Retina (tissue), 1 donor: ENCODE measurements at places on chromosomes 2 and 18.

DNA sequence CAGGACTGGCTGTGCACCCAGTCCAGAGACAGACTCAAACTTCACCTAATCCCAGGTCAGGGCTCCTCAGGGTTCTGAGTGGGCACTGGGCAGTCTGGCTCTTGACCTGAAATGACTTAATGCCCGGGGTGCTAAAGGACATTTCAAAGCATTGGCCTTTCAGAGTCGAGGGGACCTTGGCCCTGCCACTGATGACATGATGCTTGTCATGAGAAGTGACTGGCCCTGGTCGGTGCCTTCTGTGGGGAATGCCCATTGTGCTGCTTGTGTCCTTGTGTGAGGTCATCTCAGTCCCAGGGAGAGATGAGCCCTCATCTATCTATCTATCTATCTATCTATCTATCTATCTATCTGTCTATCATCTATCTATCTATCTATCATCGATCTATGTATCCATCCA, 81.3 kb downstream of the CTAGE1 start:
- no peak for DNase-seq

GRCh38 chr18:46061387-46061786, 10.7 kb downstream of the PSTPIP2 start:
- DNase-seq, result no peak

DNA sequence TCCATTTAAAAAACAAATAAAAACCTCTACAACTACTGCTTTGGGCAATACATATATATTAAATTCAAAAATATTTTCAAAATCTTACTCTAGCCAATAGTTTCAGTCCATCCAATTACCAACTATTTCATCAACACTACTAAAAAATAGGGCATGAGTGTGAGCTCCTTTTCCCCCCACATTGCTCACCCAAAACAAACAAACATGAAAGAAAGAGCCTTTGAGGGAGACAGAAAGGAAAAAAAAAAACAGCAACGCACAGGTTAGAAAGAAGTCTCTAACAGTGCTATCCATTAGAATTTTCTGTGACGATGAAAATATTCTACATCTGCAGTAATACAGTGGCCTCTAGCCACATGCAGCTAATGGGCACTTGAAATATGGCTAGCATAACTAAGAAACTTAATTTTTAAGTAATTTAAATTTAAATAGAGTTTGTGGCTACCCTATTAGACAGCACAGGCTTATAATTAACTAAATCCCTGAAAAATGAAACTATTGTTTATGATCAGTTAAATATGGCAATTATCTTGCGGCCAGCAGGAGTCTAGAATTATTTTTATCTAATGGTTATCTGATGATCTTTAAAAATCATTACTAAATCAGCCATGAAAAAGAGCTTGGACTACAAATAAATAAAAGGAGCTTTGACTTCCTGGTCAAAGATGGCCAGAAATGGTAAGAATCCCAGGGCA, 59.2 kb downstream of the RBMS1 start:
- DNase-seq, result no peak

DNA sequence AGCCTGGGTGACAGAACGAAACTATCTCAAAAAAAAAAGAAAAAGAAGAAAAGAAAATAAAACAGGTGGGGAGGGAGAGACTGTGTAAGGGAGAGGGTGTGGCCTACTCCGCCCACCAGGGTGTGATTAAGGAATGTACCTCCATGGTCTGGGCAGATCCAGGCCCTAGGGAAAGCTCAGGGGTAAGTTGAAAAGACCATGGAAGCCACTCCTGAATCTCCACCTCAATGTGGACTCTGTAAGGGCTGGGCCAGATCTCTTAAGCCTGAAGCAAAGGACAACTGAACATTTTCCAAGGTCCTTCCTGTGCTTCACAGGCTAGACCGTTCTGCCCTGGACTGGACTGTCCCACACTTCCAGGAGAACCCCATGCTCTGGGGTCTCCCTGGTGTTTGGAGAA, 9.7 kb upstream of the ATG16L1 start:
- no peak for DNase-seq

- peak; percentile 37 for DNase-seq
Measured at GRCh38 chr18:58929206-58929605, 64.5 kb downstream of the ZNF532 start.

GRCh38 chr2:74546004-74546403, 7.7 kb downstream of the LOXL3 start:
- DNase-seq, result no peak
